A549 treated with CpdA at 1 μM for 4 hours (cell line): ENCODE measurements at places on chromosomes 11 and 22. TPM values are rescaled to one million over a fixed set of nuclear protein-coding genes. Genes with fewer than 3 reads are reported as not detected.

The TCIRG1 gene
- 97.2 to 180 TPM (median 125 TPM) in 5 replicates for total RNA-seq

The C11orf68 gene
- total RNA-seq = 45.7 to 71.2 TPM (median 65.8 TPM) in 5 replicates

The SLC22A8 gene
- not detected in 5 replicates for total RNA-seq

The MUC5AC gene
- total RNA-seq = 3.2 to 4.5 TPM (median 4.1 TPM) in 5 replicates

The P2RX6 gene
- 0.51 to 1.1 TPM (median 0.56 TPM) in 5 replicates for total RNA-seq

The FDXACB1 gene
- 1.5 to 2.0 TPM (median 1.7 TPM) in 5 replicates for total RNA-seq

The GRAMD1B gene
- total RNA-seq = 31.6 to 48.8 TPM (median 46.6 TPM) in 5 replicates

The NELL1 gene
- not detected in 5 replicates for total RNA-seq

The OR2AG1 gene
- not detected in 5 replicates for total RNA-seq

The TUBA8 gene
- 0.30 to 0.78 TPM (median 0.55 TPM) in 5 replicates for total RNA-seq
